ENCODE measurements at places on chromosomes 5 and 9. TPM values are rescaled to one million over a fixed set of nuclear protein-coding genes. Genes with fewer than 3 reads are reported as not detected.

Gene PCDHA12
- polyA plus RNA-seq, result 0.03 TPM

Gene EQTN
- polyA plus RNA-seq, result 0.13 TPM

Gene CARD9
- polyA plus RNA-seq, result 2.9 TPM

Gene MEF2C
- polyA plus RNA-seq, result 25.2 TPM

Gene IFNA13
- not detected for polyA plus RNA-seq

Gene TCF7
- polyA plus RNA-seq, result 3.9 TPM

Gene SPATA31D4
- polyA plus RNA-seq, result not detected

Gene SPTLC1
- 52.9 TPM for polyA plus RNA-seq

Gene KYAT1
- polyA plus RNA-seq, result 7.8 TPM

Gene AQP7
- 8.7 TPM for polyA plus RNA-seq

Gene SEMA5A
- polyA plus RNA-seq, result 4.2 TPM

Gene ARHGEF28
- polyA plus RNA-seq, result 2.3 TPM

Gene FBP2
- polyA plus RNA-seq, result 0.56 TPM

Gene TLX3
- 0.16 TPM for polyA plus RNA-seq

Gene PRRX2
- polyA plus RNA-seq, result 15.8 TPM

Gene TMC1
- polyA plus RNA-seq, result 0.66 TPM

Gene PTPDC1
- polyA plus RNA-seq, result 3.5 TPM

Gene OTP
- not detected for polyA plus RNA-seq

Gene UGT3A2
- polyA plus RNA-seq, result 0.14 TPM

Gene PAPPA
- 4.2 TPM for polyA plus RNA-seq

Gene SH2D3C
- polyA plus RNA-seq, result 16.6 TPM

Gene LRRC19
- not detected for polyA plus RNA-seq

Gene SPINK4
- polyA plus RNA-seq, result 2.6 TPM

Gene DMRT3
- polyA plus RNA-seq, result 0.09 TPM

Gene TEX48
- polyA plus RNA-seq, result not detected

Gene TUSC1
- polyA plus RNA-seq, result 24.6 TPM

Gene PHAX
- 27.6 TPM for polyA plus RNA-seq

Gene C5orf46
- not detected for polyA plus RNA-seq

Gene TERT
- polyA plus RNA-seq, result not detected

Gene STKLD1
- 1.1 TPM for polyA plus RNA-seq

Gene MAMDC2
- polyA plus RNA-seq, result 76.4 TPM

Gene GMCL2
- not detected for polyA plus RNA-seq

Gene AGXT2
- 0.05 TPM for polyA plus RNA-seq

Gene OR1L4
- not detected for polyA plus RNA-seq

Gene BTNL3
- 0.04 TPM for polyA plus RNA-seq

Gene PDE6A
- 0.01 TPM for polyA plus RNA-seq

Gene ICE1
- 12.6 TPM for polyA plus RNA-seq

Gene NR2F1
- polyA plus RNA-seq, result 149 TPM

Gene EEIG1
- 67.1 TPM for polyA plus RNA-seq

Gene TMOD1
- 36.6 TPM for polyA plus RNA-seq

Gene PURA
- polyA plus RNA-seq, result 9.6 TPM

Gene CDC25C
- 0.13 TPM for polyA plus RNA-seq

Gene LECT2
- not detected for polyA plus RNA-seq

Gene DCTN4
- 29.4 TPM for polyA plus RNA-seq
